Hippocampal formation (tissue), 2 donors: ENCODE measurements at places on chromosomes 2 and 18.

- DNase-seq: no peak
These were observed 59.0 kb upstream of the ZNF396 start for GRCh38 chr18:35436076-35436649.

- no peak for DNase-seq
These were observed 858.8 kb upstream of the DDX18 start for GRCh38 chr2:116955646-116956045.

DNA sequence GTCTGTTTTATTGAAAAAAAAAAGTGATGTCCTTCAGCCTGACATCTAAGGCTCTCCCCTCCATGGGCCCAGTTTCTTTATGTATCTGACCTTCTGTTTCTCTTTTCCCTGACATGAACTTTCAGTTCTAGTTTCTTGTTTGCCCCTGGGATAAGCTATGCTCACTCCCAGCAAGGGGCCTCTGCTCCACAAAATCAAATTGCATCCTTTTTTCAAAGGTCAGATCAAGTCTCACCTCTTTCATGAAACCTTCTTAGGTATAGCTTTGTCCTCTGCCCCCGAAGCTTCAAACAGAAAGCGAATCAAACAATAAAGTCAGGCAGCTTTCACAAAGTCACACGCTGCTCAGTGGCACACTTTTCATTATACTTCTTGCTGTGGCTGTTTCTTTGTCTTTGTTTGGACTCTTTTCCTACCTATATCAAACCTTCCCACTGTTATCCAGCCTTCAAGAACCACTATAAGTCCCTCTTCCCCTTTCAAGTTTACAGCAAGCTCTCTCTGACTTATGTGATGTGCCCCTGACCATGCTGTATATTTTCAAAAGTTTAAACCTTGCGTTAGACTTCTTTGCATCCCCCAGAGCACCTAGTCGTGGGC, 23.3 kb downstream of the MAP3K19 start:
- DNase-seq: no peak

DNA sequence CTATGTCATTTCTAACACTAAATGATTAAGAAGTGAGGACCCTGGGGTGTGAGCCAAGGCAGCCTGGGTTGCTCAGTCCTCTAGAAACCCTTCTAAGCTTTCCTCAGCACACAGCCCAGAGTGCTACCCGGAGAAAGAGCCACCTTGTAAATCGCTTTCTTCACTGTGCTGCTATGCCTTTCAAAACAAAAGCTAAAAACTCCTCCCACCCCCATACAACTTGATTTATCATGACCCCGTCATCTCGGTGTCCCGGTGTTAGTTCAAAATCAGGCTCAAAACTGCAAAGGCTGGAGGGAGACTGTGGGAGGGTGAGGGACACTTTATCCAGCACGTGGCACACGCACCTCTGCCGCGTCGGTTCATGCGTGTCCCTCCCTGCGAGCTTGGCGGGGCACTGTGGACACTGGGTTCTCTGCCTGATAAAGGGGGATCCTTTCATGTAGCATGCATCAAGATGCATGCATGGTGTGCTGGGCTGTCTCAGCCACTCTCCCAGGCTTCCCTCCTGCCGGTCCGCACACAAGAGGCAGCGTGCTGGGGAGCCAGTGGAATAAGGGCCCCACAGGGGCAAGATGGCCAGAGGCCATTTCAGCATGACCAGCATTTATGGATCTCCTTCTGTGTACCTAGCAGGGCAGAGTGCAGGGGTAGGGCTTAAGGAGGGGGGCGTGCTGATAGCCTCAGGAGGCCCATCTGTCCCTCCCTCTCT, 170.4 kb downstream of the SMAD7 start:
- no peak for DNase-seq

DNA sequence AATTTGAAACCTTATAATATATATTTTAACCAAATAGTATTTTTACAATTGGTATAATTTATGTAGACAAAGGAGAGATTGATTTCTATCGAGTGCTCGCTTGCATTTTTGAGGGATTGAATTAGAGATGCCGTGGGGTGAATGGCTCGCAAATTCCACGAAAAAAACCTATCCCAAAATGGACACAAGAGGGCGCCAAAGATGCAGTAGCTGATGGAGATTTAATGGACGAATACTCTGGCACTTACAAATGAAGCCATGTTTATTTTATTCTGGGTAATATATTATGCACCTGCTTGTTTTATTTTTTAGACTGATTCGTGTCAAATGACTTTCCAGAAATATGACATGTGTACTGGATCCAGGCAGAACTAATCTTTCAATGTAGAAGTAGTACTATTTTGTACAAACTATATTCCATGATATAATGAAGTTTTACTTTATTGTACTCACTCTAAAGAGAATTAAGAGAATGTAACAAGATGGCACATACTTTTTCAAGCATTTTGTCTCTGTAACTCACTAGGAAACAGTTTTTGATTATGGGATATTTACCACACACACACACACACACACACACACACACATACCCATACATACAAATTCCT, 505.4 kb downstream of the PLCL1 start:
- peak; percentile 41 for DNase-seq

- no peak for DNase-seq
These were observed 17.4 kb upstream of the AFTPH start for GRCh38 chr2:64506686-64507085.

GRCh38 chr2:20584399-20585358, 66.2 kb downstream of the HS1BP3 start:
- DNase-seq: peak; percentile 34

DNA sequence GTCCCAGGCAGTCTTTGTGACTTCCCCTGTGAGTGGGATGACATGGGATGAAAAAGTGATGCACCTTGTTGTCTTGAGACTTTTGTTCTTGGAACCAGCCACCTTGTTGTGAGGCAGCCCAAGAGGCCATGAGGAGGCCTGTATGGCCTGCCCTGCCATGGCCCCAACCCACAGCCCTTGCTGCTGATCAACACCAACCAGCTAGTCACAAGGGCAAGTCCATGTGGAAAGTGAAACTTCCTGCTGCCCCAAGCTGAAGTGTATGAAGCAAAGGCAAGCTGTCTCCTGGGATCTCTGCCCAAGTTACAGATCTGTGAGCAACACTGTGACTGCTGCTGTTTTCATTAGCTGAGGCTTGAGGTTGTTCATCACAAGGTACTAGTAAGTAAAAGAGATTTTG, 21.6 kb downstream of the TMEM18 start:
- DNase-seq: no peak

GRCh38 chr2:229528846-229529245, 185.5 kb downstream of the DNER start:
- no peak for DNase-seq

- no peak for DNase-seq
These were observed 43.7 kb downstream of the WIPF1 start for GRCh38 chr2:174553811-174554493.

- DNase-seq: no peak
These were observed 131.3 kb downstream of the MAP4K4 start for GRCh38 chr2:101828673-101829334.

- DNase-seq: no peak
These were observed 475.0 kb downstream of the RNF144A start for GRCh38 chr2:7392076-7392787.

GRCh38 chr2:238016526-238016925, 44.3 kb upstream of the SCLY start:
- DNase-seq: no peak

DNA sequence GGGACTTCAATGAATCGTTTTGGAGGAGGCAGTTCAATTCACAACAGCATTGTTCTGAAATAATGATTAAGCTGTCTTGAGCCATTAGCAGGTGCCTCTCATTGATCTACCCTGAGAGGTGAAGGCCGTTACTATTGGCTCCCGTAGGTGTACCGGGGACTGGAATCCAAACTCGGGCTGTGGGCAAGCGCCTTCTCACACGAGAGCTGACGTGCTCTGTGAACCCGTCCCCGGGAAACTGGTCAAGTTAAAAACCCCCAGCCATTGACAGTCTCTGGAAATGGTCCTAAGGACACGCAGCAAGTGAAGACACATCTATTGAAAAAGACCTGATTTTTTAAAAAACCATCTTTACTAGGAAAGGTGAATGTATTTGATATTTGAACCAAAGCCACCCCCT, 8.1 kb upstream of the NFATC1 start:
- no peak for DNase-seq

- no peak for DNase-seq
These were observed 68.9 kb upstream of the THSD7B start for GRCh38 chr2:136696438-136696837.

GRCh38 chr2:68272246-68272994, 20.1 kb upstream of the PPP3R1 start:
- peak; percentile 73 for DNase-seq
